ENCODE measurements at places on chromosomes 16 and 17. TPM values are rescaled to one million over a fixed set of nuclear protein-coding genes. Genes with fewer than 3 reads are reported as not detected.

NGFR gene
- not detected for total RNA-seq

DNA sequence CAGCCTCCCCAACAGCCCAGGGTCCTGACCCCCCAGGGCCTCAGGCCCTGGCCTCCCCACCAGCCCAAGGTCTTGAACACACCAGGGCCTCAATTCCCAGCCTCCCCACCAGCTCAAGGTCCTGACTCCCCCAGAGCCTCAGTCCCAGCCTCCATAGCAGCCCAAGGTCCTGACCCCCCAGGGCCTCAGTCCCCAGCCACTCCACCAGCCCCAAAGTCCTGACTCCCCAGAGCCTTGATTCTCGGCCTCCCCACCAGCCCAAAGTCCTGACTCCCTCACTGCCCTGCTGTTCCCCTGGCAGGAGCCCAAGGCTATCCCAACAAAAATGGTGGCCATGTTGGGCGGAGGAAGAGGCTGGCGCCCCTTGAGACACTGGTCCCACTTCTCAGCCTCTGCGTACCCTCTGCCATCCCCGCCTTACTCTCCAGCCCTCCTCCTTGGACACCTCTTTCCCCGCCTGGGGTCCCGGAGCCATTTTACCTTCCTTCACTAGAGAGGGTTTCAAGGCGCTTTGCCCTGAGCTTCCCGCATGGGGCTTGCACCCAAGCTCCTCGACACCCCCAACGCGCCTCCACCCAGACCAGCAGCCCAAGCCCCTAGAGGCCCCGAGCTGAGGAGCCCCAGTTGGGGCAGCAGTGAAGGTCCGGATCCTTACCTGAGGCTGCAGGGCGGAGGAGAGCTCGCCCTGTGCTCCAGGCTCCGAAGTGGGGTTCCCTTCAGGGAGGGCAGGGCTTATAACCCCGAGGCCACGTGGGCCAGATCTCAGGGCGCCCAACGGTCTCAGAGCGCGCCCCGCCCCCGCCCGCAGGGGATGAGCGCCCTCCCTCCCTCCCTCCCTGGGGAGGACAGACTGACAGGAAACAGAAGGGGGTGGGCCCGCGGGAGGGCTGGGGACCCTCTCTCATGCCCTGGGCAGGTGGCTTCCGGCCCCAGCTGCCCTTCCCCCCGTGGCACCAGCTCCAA is 3.5 kb upstream of the TSPOAP1 start:
- peaks cover 62% of the 10 kb centered on the region for H3K4me1 ChIP-seq
- peak overlapping the region; percentile 100 for H3K27ac ChIP-seq
- H3K36me3 ChIP-seq: peaks cover 61% of the 10 kb centered on the region
- H3K4me3 ChIP-seq: peak overlapping the region; percentile 100
- H3K27me3 ChIP-seq: peaks cover 47% of the 10 kb centered on the region
- peak; percentile 93 for DNase-seq

TPSG1 gene
- total RNA-seq: not detected

- no peaks in the 10 kb centered on the region for H3K27me3 ChIP-seq
- no peak for DNase-seq
- H3K27ac ChIP-seq: no peak overlapping the region
- H3K36me3 ChIP-seq: peaks cover 6% of the 10 kb centered on the region
Measured at GRCh38 chr17:82844796-82845162, 5.0 kb upstream of the ZNF750 start.

DNA sequence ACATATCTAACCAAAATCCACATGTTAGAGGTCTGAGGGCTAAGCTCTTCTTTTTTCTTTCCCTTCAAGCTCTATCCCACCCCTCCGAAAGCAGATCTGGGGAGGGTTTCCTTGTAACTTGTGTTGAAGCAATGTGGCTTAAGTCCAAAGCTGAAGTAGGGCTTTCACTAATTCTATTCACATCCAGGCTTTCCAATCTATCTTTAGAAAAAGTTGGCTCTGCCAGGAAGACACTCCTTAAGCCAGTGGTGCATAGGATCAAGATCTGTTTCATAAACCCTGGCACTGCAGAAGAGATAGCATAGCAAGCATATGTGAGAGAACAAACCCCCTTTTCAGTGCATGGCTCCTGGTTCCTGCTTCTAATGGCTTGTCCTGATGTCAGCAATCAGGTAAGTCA is 34.9 kb upstream of the DHX40 start:
- no peaks in the 10 kb centered on the region for H3K4me1 ChIP-seq
- H3K27ac ChIP-seq: no peak overlapping the region
- no peaks in the 10 kb centered on the region for H3K36me3 ChIP-seq
- no peak overlapping the region for H3K4me3 ChIP-seq

CACNG4 gene
- not detected for total RNA-seq

TEKT5 gene
- not detected for total RNA-seq

PRSS22 gene
- not detected for total RNA-seq

DNA sequence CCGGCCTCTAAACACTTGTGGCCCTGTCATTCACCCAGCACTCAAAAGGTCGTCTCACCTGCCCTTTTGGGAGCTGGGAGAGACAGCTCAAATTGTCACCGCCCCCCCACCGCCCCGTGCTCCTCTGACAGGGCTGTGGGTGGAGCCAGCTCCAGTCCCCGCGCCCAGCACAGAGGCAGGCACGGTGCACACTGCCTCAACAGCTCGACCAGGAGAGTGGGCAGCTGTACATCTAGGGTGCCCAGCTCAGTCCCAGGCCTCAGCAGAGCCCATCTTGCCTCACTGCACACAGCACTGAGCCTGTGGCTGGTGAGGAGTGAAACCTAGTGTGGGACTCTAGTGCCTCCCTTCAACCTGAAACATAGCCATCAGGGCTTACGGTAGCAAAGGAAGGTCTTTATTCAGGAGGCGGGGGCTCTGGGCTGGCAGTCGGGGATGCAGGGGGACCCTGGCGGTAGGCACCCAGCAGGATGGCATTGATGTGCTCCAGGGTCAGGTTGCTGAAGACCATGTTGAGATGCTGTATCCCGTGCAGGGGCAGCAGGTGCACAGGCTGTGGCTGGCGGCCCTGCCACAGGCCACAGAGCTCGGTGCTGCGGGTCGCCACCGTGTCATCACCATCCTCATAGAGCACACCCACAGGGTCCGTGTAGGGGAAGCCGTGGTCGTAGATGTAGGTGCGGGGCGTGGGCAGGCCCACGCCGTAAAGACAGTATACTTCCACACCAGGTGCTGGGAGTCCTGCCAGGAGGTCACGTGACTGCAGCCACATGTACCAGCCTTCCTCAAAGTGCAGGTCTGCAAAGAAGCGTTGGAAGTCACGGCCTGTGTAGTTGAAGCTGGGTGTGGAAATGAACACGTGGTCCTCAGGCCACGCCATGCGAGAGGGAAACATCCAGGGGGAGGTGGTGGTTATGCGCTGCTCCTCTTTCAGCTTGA is 3.1 kb upstream of the PSMB10 start:
- peak; percentile 69 for DNase-seq
- H3K36me3 ChIP-seq: peaks cover 43% of the 10 kb centered on the region
- peaks cover 3% of the 10 kb centered on the region for H3K27me3 ChIP-seq
- peak overlapping the region; percentile 85 for H3K27ac ChIP-seq
- H3K4me1 ChIP-seq: peaks cover 40% of the 10 kb centered on the region
- peak overlapping the region; percentile 55 for H3K4me3 ChIP-seq

DNA sequence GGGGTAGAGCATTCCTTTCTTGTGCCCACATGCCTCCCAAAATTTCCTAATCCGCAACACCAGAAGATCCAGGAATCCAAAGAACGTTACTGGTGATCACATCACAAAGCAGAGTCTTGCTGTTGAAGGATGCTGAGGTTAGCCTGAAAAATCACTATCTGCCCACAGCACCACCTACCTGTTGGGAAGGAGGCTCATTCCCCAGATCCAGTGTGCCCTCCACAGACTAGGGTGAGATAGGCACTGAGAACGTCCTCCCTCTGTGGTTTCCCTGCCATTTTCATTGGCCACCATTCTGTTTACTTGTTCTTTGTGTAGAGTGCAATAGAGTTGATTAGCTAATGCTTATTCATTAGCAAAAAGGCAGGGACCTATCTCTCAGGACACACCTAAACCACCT is 30.3 kb downstream of the RCVRN start:
- no peaks in the 10 kb centered on the region for H3K27me3 ChIP-seq
- no peaks in the 10 kb centered on the region for H3K36me3 ChIP-seq
- H3K4me1 ChIP-seq: no peaks in the 10 kb centered on the region
- H3K27ac ChIP-seq: no peak overlapping the region

DNA sequence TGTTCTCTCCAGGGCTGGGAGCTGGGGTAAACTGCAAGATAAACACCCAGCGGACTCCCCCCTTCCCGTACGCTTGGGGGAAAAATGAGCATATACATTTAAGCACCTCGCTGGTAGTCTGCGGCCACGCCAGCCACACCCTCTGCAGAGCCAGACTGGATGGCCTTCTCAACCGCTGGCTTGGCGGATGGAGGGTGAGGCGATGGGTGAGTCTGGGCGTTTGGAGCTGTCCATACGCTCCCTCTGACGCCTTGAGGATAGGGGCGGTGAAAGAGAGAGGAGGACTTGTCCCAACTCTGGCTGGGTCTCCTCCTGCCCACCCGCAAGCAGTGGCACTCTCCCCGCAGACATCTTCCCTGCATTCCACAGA is 1.0 kb downstream of the ITGA3 start:
- no peak overlapping the region for H3K27ac ChIP-seq
- peaks cover 4% of the 10 kb centered on the region for H3K27me3 ChIP-seq
- H3K4me3 ChIP-seq: peak overlapping the region; percentile 84
- peaks cover 13% of the 10 kb centered on the region for H3K4me1 ChIP-seq
- H3K36me3 ChIP-seq: no peaks in the 10 kb centered on the region

TBC1D26 gene
- 0.16 TPM for total RNA-seq

DNA sequence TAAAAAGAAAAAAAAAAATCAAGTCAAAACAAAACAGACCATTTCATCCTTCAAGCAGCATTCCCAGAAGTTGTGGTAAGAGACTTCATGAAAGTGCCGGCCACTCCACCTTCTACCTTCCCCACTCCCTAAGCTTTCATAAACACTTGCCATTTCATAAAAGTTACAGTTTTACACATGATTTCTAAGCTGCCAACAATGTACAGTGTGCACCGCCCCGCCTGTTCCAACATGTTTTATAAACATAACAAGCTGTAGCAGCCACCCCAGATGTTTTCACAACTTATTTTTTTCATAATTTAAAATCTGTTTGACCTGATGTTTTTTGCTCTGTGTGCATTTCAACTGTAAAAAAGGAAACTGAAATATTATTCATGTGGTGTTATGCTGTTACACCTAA is 608.1 kb downstream of the TOX3 start:
- no peaks in the 10 kb centered on the region for H3K36me3 ChIP-seq
- H3K4me3 ChIP-seq: no peak overlapping the region
- H3K27me3 ChIP-seq: no peaks in the 10 kb centered on the region
- DNase-seq: no peak
- H3K27ac ChIP-seq: no peak overlapping the region

- H3K4me1 ChIP-seq: peaks cover 7% of the 10 kb centered on the region
- H3K4me3 ChIP-seq: no peak overlapping the region
- no peak for DNase-seq
- H3K27me3 ChIP-seq: no peaks in the 10 kb centered on the region
Measured at GRCh38 chr17:21193031-21193430, 20.9 kb downstream of the TMEM11 start.

DNA sequence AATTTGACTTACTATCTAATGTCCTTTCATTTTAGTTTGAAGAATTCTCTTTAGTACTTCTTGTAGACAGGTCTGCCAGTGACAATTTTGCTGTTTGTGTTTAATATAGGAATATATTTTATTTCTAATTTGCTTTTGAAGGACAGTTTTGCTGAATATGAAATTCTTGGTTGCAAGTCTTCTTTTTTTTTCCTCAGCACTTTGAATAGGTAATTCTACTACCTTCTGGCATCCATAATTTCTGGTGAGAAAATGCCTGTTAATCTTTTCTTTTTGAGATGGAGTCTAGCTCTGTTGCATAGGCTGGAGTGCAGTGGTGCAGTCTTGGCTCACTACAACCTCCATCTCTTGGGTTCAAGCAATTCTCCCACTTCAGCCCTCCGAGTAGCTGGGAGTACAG is 25.2 kb upstream of the CCL22 start:
- H3K4me3 ChIP-seq: no peak overlapping the region
- no peak for DNase-seq
- peaks cover 3% of the 10 kb centered on the region for H3K27me3 ChIP-seq
- H3K4me1 ChIP-seq: no peaks in the 10 kb centered on the region
- no peak overlapping the region for H3K27ac ChIP-seq

GRCh38 chr16:86378128-86378527 is 132.2 kb upstream of the FOXF1 start:
- H3K27me3 ChIP-seq: peaks cover 5% of the 10 kb centered on the region
- H3K36me3 ChIP-seq: no peaks in the 10 kb centered on the region
- no peak overlapping the region for H3K4me3 ChIP-seq
- no peak overlapping the region for H3K27ac ChIP-seq
- no peak for DNase-seq
- H3K4me1 ChIP-seq: no peaks in the 10 kb centered on the region

- no peaks in the 10 kb centered on the region for H3K4me1 ChIP-seq
- no peak within 1 kb of the TSS for H3K27ac ChIP-seq
- DNase-seq: no peak
- H3K4me3 ChIP-seq: no peak within 1 kb of the TSS
- H3K36me3 ChIP-seq: no peaks in the 10 kb centered on the region
Measured at GRCh38 chr17:352421-353212, at the start of gene RPH3AL. Gene RPH3AL, minus strand, starts transcription at chr17:352807. Its CDS starts 25,264 bp downstream, at chr17:327543.

MILR1 gene
- total RNA-seq: 0.49 TPM

TBC1D28 gene
- total RNA-seq: not detected

GRCh38 chr17:59437791-59438281 is 106.4 kb downstream of the YPEL2 start:
- peaks cover 3% of the 10 kb centered on the region for H3K27me3 ChIP-seq
- no peak overlapping the region for H3K27ac ChIP-seq
- H3K4me3 ChIP-seq: no peak overlapping the region
- no peak for DNase-seq
- H3K36me3 ChIP-seq: no peaks in the 10 kb centered on the region
- H3K4me1 ChIP-seq: peaks cover 45% of the 10 kb centered on the region

GPATCH8 gene
- 34.9 TPM for total RNA-seq

DNA sequence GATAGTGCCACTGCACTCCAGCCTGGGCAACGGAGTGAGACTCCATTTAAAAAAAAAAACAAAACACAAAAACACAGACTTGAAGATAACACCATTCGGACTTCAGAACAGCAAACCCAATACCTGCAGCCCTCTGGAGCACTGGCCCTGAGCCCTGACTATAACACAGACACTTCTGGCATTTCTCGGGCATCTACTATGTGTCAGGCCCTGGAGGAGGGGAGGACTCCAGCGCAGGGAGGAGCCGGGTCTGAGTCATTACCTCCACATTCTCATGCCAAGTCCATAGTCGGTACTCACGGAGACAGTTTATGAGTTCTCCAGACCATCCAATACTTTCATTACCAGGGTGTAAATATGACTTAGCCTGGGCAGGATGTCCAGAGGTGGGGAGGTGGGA is 48.8 kb downstream of the PITPNM3 start:
- H3K27ac ChIP-seq: no peak overlapping the region
- no peaks in the 10 kb centered on the region for H3K4me1 ChIP-seq
- no peaks in the 10 kb centered on the region for H3K27me3 ChIP-seq
- peaks cover 3% of the 10 kb centered on the region for H3K36me3 ChIP-seq
- no peak overlapping the region for H3K4me3 ChIP-seq
- DNase-seq: no peak

DNA sequence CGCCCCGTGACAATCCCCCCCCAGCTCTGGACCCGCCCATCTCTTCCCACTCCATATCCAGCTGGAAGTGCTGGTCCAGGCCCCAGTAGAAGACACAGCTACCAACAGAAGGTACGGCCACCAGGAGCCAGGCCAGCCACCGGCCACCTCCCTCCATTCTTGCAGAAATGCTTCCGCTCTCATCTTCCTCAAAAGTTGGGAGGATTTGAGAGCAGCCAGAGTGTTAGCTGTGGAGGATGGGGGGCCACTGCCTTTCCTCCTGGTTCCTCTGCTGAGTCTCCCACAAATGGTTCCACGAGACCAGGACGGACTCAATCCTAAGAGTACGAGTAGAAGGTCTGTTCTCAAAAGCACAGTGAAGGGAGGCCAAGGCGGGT is 78.3 kb downstream of the GAS7 start:
- no peak overlapping the region for H3K27ac ChIP-seq
- no peaks in the 10 kb centered on the region for H3K36me3 ChIP-seq
- H3K4me3 ChIP-seq: no peak overlapping the region
- DNase-seq: no peak
- H3K27me3 ChIP-seq: peaks cover 4% of the 10 kb centered on the region
